ENCODE measurements at places on chromosomes 3 and 15.

DNA sequence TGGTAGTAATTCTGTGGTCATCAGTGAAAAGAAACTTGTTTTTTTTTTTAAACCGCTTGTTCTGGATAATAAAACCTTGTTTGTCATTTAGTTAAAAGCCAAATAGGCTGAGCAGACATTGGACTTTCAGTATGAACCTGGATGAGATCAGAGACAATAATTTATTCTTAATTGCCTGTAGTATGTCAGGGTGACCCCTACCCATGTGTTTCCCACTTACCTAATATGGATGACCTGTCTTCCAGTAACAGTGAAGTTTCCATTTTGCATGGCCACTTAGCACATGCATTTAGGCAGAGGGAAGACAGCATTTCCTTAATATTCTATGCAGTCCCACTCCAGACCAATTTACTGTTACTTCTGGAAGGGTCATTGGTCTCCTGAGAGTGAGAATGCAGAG, 87.6 kb upstream of the CFAP20DC start:
- no peak for DNase-seq

DNA sequence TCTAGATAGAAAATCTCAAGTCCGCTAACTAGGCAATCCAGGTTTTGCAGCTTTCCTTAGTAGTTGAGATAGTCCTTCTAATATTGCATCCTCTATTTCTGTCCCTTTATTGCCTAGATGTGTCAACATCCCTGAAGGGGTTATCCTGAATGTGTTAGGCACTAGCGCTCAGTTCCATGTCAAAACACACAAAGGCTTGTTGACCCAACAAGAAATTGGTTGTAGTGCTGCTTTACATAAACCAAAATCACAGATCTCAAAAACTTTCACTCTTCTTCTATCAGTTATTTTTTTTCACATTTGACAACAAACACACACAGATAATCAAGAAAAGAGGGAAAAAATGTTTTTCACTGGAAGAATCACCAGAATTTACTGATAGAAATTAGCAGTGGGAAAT, 51.4 kb upstream of the SOX2 start:
- DNase-seq = no peak

GRCh38 chr3:142818651-142819050, 70.2 kb downstream of the PCOLCE2 start:
- no peak for DNase-seq

DNA sequence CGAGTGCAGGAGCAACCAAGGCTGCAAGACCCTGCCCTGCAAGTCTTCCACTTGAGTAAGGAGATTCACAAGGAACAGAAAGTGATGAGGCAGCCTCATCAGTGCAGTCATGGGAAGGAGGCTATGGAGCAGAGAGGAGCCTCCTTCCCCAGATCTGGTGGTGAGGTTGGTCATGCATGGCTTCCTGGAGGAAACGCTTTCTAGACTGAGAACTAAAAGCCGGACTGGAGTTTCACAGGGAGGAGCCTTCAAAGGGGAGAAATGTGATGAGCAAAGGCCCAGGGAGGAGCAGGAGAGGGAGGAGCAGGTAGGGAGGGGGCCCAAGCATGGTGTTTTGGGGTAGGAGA, 139.9 kb downstream of the SRGAP3 start:
- DNase-seq = no peak

- no peak for DNase-seq
Measured at GRCh38 chr15:59590027-59590426, 21.6 kb upstream of the GCNT3 start.

- no peak for DNase-seq
Measured at GRCh38 chr15:56568466-56569167, 103.7 kb upstream of the MNS1 start.

DNA sequence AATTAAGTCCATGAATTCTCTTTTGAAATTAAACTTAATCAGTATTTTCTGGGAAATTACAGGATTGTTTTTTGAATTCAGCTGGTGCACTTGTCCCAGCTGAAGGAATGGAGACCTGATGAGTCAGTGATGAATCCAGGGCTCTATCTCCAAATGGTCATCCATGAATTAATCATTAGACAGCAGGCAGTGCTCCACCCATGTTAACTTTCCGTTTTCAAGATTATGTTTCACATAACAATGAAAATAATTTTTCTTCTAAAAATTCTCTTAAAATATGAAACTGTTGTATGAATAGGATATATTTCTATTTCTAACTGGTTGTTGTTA, 13.9 kb upstream of the PAQR9 start:
- no peak for DNase-seq

DNA sequence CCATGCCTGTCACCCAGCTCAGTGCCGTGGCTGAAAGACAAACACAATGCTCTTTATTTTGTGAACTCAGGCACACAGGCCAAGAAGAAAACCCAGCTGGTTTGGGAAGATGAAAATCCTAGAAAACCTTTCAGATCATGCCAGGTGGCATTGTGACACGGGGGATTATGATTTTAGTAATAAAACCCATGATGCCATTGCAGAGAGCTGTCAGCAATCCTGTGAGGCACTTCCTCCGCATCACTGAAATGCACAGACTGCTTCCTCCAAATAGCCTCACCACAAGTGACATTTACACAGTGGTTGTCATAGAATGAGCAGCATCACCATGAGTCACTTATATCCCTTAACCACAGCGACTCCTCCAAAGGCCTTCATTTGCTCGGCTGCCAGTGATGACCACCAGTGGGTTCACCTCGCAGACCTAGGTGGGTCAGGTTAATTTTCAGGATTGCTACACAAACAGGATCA, 22.7 kb downstream of the ABHD6 start:
- no peak for DNase-seq

GRCh38 chr3:143255739-143256138, 136.2 kb downstream of the CHST2 start:
- no peak for DNase-seq

- DNase-seq = no peak
Measured at GRCh38 chr15:27902680-27903385, 196.3 kb downstream of the OCA2 start.

- DNase-seq = no peak
Measured at GRCh38 chr15:90223441-90224165, 10.1 kb downstream of the CIB1 start.

- no peak for DNase-seq
Measured at GRCh38 chr3:126277629-126278378, 79.4 kb downstream of the KLF15 start.

GRCh38 chr3:97470481-97470880, 294.1 kb upstream of the ARL6 start:
- no peak for DNase-seq

DNA sequence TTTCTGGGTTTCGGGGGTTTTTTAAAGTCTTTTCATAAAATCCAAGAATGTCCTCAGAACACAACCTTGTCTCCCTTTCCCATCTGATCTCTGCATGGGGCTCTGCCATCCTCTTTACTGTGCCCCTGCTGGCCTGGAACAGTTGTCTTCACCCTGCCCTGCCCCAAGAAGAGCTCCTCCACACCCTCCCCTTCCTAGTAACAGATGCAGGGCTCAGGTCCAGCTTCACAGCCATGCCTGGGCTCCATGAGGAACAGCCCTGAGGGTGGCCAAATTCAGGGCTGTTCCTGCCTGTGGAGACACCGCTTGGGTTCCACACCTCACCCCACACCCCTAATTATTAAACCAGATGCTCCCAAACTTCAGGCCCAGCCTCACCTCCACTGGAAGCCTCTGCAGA, 12.9 kb upstream of the ULK3 start:
- DNase-seq = no peak

- DNase-seq = no peak
Measured at GRCh38 chr3:145620486-145620885, 540.5 kb downstream of the PLOD2 start.

DNA sequence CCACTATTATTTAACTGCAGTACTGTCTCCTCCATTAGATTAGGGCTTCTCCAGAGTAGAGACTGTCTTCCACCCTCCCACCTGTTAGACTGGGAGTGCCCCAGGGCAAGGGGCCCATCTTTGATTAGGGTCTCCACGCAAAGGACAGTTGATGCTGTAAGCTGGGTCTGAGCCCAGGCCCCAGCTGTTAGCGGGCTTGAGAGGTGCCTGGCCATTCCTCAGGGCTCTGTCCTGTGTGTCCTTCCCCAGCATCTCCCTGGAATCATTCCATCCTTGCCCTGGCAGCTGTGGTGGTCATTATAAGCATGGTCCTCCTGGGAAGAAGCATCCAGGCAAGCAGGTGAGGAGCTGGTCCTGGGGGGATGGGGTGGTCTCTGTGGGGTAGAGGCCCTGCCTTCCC, 6.1 kb downstream of the SLC51B start:
- no peak for DNase-seq

DNA sequence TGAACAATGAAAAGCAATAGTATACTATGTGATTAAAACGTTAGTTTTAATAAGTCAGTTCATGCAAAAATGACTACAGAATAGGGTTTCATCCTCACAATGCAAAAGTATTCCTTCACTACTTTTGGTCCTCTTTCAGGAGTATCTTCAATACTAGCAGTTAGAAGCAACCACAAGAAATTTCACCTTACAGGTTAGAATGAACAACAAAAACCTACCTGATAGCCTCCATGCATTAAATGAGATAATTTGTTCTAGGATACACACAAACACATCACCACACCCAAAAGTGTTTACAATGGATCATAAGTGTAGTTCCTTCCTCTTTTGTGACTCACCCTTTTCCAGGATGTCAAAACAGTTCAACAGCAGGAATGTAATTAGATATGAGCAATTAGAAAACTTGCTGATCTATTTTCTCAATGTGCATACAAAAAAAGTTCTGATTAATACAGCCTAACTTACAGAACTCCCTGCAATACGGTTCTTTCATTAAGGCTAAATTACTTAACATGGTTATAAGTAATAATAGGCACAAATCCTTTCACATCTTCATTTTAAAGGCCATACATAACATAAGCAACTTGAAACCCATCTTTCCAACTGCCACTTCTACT, 21.6 kb downstream of the UACA start:
- DNase-seq = no peak

- no peak for DNase-seq
Measured at GRCh38 chr15:87873516-87873915, 383.0 kb downstream of the NTRK3 start.

- no peak for DNase-seq
Measured at GRCh38 chr3:120203016-120203415, 82.0 kb downstream of the GPR156 start.

DNA sequence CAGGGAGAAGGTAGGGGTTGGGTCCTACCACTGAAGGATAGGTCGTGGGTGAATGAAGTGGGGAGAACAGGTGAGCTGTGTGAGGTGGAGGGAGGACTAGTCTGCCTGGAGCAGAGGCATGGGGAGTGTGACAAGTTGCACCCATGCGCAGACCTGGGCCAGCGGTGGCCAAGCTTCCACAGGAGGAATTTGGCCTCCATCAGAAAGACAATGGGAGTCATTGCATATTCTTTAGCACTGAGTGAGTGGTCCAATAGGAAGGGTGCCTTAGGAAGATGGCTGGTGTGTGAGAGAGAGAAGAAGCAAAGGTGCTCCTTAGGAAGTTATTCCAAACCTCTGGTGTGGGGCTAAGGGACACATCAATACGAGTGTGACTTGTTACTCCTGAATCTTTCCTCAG, 191.1 kb downstream of the KCNAB1 start:
- no peak for DNase-seq

DNA sequence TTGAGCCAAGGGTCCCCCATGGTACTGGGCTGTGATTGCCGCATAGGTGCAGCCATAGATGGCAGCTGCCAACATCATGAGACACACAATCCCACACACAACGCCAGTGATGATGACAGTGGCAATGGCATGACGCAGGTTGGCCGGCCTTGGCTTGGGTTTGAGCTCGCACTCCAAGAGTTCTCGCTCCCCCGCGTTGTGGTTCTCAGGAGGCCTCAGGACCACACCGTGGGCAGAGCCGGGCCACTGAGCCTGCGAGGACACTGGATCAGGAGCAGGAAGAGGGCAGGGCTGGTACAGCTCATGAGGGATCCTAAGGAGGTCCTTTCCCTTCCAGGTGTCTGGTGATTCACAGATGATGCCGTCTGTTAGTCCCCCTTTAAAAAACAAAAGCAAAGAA, 9.3 kb downstream of the LRTM1 start:
- DNase-seq = no peak

GRCh38 chr15:57751177-57751800, 44.8 kb downstream of the POLR2M start:
- no peak for DNase-seq

- DNase-seq = no peak
Measured at GRCh38 chr15:41905036-41905793, 11.4 kb upstream of the SPTBN5 start.

GRCh38 chr15:78673476-78673875, 32.5 kb upstream of the CHRNB4 start:
- no peak for DNase-seq

DNA sequence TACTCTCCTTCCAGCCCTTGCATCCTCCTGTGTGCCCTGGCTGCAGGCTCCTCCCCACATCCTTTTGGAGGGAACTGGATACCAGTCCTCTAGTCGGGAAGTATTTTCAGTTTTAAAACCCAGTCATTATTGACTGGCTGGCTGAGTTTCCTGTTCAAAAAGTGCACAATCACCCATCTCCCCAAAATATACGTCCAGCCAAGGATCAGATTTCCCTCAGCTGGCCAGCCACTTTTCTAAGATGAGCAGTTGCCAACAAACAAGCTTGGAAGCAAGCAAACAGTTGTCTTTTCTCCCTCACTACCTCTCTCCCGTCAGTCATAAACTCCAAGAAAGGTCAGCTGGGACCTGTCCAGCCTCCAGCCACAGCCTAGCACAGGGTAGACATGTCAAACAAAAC, 147.7 kb upstream of the GALNT15 start:
- no peak for DNase-seq

DNA sequence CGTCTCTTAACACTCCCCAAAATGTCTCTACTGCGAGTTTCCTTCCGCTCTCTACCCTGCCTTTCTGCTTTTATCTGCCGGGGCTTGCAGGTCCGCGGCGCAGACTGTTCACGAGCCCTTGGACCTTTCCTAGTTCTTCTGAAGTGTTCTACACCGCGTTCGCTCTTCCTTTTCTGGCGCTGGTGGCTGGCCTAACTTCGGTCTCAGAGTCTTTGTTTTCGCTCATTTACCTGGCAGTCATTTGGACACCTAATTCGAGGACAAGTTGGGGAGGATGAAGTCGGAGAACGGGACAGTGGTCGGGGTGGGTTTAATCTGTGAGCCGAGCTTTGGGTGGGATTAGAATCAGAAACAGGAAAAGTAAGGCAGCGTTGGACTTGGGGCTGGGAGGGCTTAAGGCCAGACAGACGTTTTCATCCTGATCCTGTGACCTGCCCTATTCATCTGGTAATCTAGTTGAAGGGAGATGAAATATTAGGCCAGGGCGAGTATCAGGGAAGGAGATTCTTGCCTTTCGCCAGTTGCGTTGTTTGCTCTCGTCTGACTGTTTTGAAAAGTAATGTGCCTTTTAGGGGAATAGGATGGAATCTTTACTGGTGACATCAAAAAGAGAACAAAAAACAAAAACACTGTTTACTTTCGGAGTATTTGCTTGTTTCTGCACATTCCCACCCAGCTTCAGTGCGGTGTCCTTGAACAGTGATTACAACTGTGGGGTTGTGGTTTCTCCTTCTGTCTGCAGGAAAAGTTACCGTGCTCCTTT, 1.8 kb downstream of the DIPK2A start:
- peak; percentile 25 for DNase-seq

DNA sequence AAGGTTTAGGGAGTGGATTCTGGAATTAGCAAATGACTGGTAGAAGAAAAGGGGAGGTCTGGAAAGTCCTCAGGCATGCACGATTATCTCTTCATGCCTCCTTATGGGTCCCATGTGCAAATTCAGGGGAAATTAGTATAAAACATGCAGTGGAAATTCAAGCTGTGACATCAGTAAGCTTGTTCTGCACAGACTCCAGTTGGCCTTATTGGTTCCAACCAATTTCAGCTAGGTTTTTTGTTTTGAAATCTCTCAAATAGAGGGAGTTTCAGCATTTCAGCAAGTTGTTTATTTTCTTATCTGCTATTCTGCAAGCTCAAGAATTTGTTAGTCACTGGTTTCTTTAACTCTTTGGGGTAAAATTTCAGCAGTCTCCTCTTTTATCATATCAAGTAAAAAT, 774 bp upstream of the TMCO5A start:
- no peak for DNase-seq
